ENCODE measurements at places on chromosomes 13 and 19.

DNA sequence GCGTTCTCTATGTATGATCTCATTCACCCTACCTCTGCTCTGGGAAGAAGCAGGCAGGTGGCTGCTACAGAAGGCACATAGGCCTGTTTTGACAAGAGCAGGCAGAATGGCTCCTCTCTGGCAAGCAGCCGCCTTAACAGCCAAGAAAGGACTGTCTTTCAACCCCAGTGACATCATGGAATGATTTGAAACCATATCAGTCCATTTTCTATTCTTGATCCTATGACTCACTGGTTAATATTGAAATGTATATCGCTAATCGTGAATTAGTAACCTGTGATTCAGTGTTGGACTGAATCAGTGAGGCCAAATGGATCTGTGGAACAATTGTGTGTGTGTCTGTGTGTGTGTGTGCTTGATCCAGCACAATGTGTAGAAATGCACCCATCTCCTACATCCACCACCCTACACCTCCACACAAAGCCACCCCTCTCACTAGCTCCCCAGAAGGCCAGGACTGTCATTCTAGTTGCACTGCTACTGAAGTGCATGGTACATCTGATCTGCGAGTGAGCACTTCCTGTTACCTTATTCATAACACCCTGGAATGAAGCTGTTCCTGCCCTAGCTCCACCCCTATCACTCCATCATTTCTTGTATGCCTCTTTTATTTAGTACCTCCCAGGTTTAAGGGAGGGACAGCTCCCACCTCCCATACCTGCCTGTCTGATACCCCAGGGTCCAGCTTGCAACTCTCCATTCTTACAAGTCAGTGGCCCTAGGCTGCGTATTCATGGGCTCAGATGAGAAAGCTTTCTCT lies 460.0 kb downstream of the FOXO1 start:
- no peak for DNase-seq

DNA sequence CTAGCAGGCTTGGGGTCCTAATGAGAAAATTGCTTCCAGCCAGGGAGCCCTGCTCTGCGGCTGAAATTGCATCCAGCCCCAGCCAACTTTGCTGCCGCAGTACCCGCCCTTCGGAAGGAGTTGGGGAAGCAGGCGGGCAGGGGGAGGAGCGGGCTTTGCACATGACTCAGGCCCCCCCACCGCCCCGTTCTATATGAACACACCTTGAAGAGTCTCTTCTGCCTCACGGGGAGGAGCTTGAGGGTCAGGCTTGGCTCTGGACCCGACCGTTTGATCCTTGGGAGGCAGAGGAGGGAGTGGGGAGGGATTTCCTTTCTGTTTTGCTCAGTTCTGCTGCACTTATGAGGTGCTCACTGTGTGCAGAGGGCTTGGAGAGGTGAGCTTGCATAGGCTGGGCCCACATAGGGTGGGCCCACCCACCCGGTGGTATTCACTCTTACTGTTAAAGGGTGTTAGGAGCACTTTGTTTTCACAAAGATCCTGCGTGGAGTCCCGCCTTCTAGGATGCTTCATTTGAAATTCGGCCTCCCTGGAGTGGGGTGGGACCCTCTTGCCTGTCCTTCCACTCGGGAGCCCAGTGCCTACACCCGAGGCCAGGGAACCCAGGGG lies 46.5 kb downstream of the LYL1 start:
- DNase-seq, result no peak

DNA sequence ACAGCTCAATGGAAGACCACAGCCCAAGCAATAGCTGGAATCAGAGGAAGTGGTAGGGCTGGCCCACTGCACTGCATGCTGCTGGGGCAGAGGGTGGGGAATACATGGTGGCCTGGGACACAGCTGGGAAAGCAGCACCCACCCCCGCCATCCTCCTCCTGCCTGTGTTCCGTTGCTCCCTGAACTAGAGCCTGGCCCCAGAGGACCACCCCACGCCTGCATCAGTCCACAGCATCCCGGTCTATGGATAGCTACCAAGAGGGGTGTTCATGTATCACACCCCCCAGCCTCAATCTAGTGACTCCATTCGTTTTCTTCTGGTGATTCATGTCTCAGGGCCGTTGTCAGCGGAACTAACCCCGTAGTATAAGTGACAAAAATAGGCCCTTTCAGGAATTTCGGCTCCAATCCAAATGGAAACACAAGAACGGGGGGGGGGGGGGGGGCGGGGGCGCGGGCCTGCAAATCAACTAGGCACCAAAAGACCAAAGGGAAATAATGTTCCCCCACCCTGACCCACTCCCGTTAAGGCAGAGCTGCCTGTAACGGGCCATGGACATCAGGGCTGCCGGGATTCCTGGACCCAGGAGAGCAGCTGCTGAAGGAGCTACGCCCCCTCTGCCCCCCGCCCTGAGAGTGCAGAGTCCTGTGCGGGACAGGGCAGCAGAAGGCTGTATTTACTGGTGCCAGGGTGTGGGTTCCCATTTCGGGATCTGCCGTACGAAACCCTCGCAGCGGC lies 18.9 kb upstream of the EPHX3 start:
- no peak for DNase-seq

DNA sequence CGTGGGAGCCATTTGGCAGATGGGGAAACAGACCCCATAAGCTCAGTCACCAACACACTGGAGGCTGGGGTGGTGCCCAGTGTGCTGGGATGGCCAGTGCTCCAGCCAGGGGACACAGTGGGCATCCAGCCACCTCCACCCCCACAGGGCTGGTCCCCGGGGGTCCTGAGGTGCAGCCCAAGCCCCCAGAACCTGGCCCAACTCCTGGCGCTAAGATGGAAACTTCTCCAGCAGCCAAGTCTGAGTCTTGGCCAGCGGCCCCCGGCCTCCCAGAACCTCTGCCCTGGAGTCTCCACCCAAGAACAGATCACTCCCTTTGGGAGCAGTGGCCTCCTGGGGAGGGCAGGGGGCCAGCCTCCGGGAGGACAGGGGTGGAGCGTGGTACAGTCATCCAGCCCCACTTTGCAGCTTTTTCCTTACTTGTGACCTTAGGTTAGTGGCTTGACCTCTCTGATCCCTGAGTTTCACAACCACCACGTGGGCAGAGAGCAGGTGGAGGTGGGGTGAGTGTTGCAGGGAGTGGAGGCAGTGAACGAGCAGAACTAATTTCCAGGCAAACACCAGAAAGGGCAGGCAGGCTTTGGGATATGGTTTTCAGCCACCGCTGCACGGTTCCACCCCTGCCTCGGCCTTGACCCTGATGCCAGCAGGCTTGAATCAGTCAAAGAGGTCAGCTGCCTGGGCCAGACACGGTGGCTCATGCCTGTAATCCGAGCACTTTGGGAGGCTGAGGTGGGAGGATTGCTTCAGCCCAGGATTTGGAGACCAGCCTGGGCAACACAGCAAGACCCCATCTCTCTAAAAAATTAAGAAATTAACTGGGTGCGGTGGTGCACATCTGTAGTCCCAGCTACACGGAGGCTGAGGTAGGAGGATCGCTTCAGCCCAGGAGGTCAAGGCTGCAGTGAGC lies 4.3 kb upstream of the NRTN start:
- DNase-seq, result no peak

Measured in nucleus accumbens (tissue), 56 donors.